ENCODE measurements at places on chromosomes 11 and 22.

GRCh38 chr11:90288212-90288821, 65.5 kb upstream of the CHORDC1 start:
- no peak for DNase-seq

DNA sequence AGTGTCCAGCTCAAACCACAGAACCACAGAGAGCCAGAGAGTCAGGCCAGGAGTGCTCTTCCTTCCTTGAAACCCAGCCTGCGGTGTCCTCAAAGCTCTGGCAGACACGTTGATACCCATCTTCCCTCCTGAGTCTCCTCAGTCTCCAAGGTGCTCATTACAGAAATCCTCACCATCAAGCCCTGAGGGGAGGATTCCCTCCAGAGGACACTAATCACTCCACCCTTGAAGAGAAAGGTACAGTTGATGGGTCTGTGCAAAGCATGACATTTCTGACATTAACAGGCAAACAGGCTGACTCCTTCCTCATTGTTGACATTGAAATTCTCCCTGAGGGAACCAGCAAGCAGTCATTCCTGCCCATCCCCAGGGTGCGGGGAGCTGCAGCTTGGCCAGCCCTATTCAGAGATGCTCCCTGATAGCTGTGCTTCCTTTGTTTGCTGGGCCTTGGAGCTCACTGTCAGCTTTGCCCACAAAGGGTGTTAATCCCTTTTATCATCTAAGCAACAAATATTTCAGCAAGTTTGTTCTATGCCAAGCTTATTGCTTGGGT, 101.7 kb upstream of the CSNK2A3 start:
- no peak for DNase-seq

DNA sequence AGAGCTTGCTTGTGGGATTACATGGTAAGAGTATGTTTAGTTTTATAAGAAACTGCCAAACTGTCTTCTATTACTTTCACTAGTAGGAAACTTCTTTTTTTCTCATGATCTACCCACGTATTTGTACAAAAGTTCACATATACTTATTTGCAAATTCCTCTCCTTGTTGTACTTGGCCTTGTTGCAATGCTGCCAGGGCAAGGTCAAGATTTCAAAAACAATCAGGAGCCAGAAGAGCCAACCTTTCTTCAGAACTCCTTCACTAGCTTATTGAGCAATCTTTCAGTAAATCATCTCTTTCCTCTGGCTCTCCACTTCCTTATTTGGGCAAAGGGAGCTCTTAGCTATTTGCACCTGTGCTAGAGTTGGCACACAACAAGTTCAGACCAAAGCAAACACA, 9.7 kb downstream of the SRSF8 start:
- DNase-seq, result no peak

- no peak for DNase-seq
Observed at GRCh38 chr11:123382555-123383074, 47.5 kb upstream of the GRAMD1B start.

- DNase-seq, result no peak
Observed at GRCh38 chr11:77175869-77176539, 48.0 kb downstream of the MYO7A start.

- no peak for DNase-seq
Observed at GRCh38 chr22:50717709-50718351, 20.2 kb upstream of the ACR start.

DNA sequence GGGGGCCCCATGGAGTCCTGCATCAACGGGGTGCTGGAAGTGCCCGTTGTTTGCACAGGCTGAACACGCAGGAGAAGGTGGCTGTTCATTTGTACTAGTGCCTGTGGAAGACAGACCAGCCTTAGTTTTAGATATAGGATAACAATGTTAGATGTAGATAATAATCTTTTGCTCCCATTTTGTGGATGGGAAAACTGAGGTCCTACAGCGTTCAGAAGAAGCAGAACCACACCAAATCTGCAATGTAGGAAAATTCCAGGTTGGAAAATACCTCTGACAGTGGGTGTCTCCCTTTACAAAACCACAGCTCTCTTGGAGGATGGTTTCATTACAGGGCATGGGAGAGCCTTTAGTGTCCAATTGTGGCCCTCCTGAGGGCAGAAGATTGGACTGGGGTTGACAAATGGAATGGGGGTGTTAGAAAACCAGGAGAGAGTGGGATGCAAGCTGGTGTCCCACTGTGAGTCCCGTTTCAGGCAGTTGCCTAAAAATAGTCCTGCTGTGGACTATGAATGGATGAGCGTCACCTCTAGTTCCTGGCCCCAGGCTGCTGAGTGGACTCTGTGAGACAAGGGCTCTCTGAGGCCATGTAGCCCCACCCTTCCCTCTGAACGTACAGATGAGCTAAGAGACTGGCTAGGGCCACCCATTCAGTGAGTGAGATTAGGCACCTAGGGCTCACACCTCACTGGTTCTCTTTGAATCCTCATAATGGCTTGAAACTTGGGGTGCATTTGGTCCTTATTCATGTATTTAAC, 508.8 kb downstream of the MN1 start:
- no peak for DNase-seq

- peak; percentile 45 for DNase-seq
Observed at GRCh38 chr11:14713496-14714244, 70.1 kb downstream of the PDE3B start.

DNA sequence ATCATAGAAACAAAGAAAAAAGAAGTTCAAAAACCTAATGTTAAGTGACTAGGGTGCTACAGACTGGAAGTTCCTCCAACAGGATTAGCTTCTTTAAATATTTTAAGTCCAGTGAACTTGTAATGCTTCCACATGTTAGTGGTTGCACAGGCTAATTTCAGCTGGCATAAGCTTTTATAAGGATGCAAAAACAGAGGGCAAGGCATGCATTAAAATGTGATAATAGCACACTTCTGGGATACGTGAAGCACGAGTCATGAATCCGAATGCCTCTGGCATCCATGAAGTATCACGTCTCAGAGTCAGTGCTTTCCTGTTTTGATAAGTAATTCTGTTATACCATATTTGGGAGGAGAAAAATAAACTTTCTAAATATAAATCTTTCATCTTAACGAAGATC, 106.8 kb downstream of the DCDC1 start:
- DNase-seq, result no peak

GRCh38 chr11:70538641-70539359, 140.5 kb downstream of the CTTN start:
- DNase-seq, result no peak

DNA sequence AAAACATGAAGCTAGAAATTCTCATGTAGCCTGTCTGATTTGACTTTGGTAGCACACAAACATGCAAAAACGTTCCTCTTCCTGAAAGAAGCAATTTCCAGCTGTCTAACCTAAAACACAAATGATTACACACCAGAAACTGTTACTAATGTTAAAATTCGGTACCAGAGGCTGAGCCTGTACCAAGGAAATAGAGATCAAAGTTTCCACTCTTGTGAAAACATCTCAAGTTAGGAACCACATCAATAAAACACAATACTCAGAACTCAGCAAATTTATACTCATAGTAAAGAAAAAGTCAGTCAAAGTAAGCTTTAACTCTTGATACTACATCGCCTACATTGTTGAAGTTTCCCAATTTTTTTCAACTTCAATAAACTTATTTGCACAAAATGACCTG, 107.8 kb downstream of the FCHSD2 start:
- DNase-seq, result peak; percentile 15

DNA sequence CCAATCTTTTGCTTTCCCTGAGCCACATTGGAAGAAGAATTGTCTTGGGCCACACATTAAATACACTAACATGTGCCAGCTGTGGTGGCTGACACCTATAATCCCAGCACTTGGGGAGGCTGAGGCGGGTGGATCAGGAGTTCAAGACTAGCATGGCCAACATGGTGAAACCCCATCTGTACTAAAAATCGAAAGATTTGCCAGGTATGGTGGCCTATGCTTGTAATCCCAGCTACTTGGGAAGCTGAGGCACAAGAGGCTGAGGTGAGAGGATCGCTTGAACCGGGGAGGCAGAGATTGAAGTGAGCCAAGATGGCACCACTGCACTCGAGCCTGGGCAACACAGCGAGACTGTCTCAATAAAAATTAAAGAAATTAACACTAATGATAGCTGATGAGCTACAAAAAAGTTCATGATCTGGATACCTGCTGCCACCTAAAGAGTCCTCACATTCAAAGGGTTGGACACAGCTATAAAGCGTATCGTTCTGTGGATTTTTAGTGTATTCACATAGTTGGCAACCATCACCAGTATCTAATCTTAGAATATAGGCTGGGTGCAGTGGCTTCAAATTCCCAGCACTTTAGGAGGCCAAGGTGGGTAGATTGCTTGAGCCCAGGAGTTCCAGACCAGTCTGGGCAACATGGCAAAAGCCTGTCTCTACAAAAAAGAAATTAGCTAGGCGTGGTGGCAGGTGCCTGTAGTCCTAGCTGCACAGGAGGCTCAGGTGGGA, 3.4 kb upstream of the LDHC start:
- DNase-seq, result no peak

- peak; percentile 36 for DNase-seq
Observed at GRCh38 chr11:67345920-67346819, 7.2 kb downstream of the POLD4 start.

- DNase-seq, result no peak
Observed at GRCh38 chr11:30488304-30488998, 97.7 kb downstream of the MPPED2 start.

- no peak for DNase-seq
Observed at GRCh38 chr22:30427871-30428270, 2.3 kb downstream of the MTFP1 start.

GRCh38 chr11:93817426-93818348, 32.7 kb downstream of the VSTM5 start:
- no peak for DNase-seq

DNA sequence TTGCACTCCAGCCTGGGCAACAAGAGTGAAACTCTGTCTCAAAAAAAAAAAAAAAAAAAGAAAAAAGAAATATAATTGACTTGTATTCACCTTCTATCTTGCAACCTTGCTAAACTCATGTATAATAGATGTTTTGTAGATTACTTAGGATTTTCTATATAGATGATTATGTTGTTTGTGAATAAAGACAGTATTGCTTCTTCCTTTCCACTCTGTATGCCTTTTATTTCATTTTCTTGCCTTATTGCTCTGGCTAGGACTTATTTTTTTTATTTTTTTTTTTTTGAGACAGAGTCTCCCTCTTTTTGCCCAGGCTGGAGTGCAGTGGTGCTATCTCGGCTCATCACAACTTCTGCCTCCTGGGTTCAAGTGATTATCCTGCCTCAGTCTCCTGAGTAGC, 29.7 kb upstream of the SOX10 start:
- DNase-seq, result no peak

- no peak for DNase-seq
Observed at GRCh38 chr11:7910286-7910788, 20.7 kb downstream of the OR10A6 start.

GRCh38 chr11:134124660-134125451, 56.0 kb downstream of the JAM3 start:
- no peak for DNase-seq

DNA sequence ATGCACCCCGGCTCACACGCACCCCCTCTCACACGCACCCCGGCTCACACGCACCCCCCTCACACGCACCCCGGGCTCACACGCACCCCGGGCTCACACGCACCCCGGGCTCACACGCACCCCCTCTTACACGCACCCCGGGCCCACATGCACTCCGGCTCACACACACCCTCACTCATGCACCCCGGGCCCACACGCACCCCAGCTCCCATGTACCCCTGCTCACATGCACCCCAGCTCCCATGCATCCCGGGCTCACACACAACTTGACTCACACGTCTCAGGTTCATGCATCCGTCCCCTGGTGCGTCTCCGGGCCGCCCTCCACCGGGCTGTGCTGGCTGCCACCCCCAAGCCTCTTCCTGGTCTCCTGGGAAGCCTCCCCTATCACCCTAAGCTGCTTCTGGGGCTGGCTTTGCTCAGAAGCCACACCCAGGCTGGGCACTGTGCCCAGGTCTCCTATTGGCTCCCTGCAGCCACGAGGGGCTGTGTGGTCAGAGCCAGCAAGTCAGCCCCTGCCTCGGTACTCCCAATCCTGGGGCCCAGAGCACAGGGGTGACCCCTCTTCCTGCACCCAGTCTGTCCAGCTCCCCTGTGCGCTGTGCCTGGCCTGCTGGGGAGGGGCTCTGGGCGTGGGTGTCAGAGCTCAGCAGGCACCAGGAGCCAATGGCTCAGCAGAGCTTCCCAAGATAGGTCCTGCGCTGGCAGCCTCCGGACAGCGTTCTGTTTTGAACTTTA, 16.9 kb downstream of the TSPAN4 start:
- no peak for DNase-seq

- DNase-seq, result peak; percentile 30
Observed at GRCh38 chr22:48084041-48084728, 1321.7 kb downstream of the TBC1D22A start.

GRCh38 chr11:33540946-33541915, 159.4 kb downstream of the C11orf91 start:
- no peak for DNase-seq

GRCh38 chr11:133269267-133269666, 263.0 kb downstream of the OPCML start:
- DNase-seq, result no peak

DNA sequence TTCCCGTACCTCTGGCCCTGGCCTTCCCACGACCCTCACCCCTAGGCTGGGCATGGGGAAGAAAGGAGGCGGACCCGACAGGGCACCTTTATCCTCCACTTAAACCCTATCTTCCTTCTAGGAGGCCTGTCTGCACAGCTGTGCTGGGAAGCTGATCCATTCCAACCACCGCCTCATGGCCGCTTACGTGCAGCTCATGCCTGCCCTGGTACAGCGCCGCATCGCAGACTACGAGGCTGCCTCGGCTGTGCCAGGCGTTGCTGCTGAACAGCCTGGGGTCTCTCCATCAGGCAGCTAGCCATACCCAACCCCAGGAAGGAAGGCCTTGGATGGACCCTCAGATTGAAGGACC, 599 bp downstream of the TIMM10B start:
- no peak for DNase-seq

GRCh38 chr11:117838901-117839300, 14.4 kb upstream of the FXYD2 start:
- DNase-seq, result no peak

DNA sequence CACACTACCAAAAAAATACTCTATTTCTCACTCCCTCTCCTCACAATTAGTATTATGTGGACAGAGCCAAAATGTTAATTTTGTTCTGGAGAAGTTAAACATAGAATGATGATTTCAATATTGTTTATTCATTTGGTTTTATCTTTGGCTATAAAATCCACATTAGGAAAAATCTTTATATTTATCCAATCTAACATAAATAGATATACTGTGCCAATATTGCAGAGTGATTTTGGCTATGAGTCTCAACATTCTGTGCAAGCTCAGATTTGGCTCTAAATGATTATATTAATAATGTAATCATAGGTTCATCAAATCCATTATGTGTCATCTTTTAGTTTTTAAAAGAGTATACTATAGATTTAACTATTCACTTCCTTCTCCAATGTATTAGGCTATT, 667.5 kb upstream of the CHORDC1 start:
- DNase-seq, result no peak
